ENCODE measurements at places on chromosomes 6 and 20.

- DNase-seq: no peak
These were observed 18.0 kb upstream of the CDK5RAP1 start for GRCh38 chr20:33419140-33419974.

- no peak for DNase-seq
These were observed 68.5 kb downstream of the ELOVL5 start for GRCh38 chr6:53280207-53280606.

DNA sequence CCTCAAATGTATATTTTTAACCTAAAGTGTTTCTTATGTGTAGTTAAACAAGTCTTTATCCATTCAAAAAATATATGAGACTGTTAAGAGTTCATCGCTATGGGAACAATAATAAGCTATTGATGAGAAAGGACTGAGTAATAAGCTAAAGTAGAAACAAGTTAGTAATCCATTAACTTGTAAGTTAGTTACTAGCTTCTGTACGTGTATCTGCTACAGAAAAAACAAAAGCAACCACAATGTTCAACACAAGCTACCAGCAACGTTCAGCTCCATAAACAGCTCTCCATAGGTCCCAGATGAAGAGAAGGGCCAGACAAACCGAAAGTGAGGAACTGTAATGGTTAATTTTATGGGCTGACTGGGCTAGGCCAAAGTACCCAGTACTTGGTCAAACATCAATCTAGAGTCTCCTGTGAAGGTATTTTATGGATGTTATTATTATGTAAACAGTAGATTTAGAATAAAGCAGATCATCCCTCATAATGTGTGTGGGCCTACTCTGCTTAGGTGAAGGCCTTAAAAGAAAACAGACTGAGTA, 33.8 kb upstream of the FAM135A start:
- no peak for DNase-seq

DNA sequence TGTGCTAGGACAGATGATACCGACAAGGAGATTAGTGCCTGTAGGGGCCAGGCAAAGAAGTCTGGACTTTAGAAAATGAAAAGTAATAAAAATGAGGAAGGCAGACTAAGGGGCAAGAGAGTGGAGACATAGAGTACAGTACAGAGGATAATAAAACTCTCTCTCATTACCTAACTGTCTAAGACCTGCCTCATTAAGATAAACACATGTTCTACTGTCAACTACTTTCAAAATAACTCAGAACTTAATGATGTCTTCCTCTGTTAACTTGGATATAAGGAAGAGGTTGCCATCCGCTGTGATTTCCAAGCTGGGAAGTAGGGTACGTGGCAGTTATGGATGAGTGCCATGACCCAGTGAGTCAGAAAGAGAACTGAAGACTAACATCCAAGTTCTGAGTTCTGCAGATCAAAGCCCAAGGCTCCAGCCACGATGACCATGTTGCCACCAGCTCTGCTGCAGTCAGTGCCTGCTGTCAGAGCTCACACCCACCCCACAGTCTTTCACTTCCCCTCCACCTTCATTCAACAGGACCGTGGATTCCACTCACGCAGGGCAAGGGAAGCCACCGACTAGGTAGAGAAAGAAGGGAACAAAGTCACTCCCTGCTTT, 81.8 kb downstream of the KIF16B start:
- no peak for DNase-seq

GRCh38 chr6:37182736-37183590, 13.0 kb downstream of the PIM1 start:
- no peak for DNase-seq

DNA sequence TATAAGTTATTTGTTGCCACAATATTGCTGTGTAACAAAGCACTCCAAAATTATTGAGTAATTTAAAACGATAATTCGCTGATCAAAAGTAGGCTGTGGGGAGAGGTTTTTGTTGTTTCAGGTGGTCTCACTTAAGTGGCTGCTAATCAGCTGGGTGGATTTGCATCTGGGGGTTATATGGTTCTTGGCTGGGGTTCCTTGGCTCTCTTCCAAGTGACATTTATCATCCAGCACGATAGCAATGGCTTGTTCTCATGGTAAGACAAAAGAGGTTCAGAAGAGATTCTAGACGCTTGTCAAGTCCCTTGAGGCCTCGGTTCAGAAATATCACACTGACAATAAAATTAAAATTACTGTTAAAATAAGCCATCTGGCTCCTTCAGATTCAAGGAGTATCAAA, 1648.8 kb downstream of the GRIK2 start:
- DNase-seq: no peak

DNA sequence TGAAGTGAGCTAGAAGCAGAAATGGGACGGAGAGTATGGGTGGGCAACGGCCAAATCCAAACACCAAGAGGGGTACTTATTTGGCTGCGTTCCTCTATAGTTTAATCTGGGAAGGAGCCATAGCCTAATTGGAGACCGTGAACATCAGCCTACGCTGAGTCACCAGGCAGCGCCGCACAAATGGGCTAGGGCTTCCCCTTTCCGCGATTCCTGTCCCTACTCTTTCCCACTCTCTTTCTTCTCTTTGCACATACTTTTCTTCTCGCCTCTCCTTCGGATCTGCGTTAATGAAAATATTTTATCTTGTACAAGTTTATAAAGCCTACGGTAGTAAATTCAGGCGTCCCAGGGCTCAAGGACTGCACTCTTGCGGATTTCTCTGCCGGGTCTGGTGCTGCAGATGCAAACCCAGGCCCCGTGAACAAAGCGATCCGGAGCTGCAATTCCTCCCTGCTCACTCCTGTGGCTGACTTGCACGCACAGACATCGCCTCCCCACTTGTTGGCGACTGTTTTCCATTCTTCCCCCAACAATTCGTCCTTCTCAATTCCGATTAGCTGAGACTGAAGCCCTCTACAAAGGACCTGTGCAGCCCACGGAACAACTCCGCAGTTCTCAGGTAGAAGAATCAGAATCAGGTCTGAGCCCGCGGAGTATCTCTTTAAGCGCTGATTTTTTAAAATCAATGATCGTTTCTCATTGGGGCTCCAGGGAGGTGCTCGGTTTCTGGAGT, 4.2 kb upstream of the TBX18 start:
- DNase-seq: no peak

GRCh38 chr6:168939041-168939440, 314.6 kb downstream of the THBS2 start:
- DNase-seq: no peak

GRCh38 chr6:44006123-44006871, 121.0 kb downstream of the MRPL14 start:
- no peak for DNase-seq

DNA sequence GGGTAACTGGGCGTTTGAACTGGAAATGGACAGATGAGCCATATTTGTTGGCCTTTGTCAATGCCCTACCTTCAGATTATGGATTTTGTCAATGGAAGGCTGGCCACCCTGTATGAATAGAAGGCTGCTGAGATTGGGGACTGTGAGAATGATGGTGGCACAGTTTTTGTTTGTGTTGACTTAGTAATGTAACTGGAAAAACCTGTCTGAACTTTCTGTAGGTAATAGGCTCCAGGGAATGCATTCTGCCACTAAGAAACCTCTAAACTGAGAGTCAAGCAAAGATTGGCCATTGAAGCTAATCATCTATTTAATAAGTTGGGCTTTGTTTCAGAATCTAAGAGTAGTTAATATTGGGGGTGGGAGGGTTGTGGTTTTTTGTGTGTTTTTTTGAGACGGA, 97.5 kb downstream of the FOXO3 start:
- no peak for DNase-seq

DNA sequence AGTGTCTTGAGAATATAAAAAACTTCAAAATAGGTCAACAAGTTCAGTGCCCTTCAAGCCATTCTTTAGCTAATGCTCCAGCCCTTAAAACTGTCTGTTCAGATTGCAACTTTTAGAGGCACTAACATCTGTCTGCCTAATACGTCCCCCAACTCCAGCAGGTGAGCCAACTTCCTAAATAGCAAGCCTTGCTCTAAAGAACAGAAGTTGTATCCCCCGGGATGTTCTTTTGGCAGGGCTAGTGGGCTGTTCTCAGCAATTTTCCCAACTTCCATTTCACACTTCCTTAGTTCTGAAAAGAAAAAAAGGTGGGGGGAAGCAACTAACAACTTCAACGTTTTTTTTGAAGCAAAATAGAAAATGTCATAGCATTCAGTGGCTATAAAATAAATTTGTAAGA, 290.0 kb upstream of the PTCHD4 start:
- no peak for DNase-seq

DNA sequence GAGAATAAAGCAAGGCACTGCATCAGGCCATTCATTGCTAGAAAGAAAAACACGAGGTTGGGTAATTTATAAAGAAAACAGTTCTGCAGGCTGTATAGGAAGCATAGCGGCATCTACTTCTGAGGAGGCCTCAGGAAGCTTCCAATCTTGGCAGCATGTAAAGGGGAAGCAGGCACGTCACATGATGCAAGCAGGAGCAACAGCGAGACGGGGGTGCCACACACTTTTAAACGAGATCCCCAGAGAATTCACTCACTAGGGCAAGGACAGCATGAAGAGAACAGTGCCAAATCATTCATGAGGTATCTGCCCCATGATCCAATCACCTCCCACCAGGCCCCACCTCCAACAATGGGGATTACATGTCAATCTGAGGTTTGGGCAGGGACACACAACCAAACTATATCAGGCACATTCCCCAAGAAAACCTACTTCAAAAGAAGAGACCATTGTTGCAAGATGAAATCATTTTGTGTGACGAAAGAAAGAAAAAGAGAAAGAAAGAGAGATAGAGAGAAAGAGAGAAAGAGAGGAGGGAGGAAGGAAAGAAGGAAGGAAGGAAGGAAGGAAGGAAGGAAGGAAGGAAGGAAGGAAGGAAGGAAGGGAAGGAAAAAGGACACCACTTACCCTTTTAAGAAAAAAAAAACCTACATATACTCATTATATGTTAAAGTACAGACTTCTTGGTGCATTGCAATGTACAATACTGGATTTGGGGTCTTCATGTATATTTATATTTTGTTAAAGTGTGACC, 95.9 kb upstream of the PLEKHG1 start:
- DNase-seq: no peak

- DNase-seq: no peak
These were observed 5.6 kb upstream of the CNPY3 start for GRCh38 chr6:42923666-42924065.

DNA sequence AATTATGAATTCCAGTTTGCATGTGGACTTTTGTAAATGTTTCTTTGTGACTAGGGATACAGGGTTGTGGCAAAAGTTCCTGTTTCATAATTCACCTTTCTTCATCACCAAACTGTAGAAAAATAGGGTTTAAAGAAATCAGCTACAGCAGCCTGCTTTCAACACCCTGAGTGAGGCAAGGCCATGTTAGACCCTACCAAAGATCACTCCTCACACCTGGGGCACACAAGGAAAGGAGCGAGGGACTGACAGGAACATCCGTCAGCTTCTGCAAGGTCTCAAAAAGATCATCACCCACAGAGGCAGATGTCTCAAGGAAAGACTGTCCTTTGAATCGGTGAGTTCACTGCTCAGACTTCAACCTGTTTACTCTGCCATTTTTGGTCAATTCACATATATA, 10.5 kb upstream of the STX11 start:
- DNase-seq: no peak

GRCh38 chr20:6622041-6622440, 145.4 kb upstream of the BMP2 start:
- DNase-seq: no peak

GRCh38 chr20:40481337-40481736, 207.7 kb downstream of the MAFB start:
- DNase-seq: no peak

- DNase-seq: no peak
These were observed 374.5 kb downstream of the RNGTT start for GRCh38 chr6:88588938-88589337.

Data from NCI-H1694 treated with DMSO at 0.1 percent for 48 hours (cell line).